Cortex of kidney (tissue), 1 donor: ENCODE measurements at places on chromosomes 16 and 17.

DNA sequence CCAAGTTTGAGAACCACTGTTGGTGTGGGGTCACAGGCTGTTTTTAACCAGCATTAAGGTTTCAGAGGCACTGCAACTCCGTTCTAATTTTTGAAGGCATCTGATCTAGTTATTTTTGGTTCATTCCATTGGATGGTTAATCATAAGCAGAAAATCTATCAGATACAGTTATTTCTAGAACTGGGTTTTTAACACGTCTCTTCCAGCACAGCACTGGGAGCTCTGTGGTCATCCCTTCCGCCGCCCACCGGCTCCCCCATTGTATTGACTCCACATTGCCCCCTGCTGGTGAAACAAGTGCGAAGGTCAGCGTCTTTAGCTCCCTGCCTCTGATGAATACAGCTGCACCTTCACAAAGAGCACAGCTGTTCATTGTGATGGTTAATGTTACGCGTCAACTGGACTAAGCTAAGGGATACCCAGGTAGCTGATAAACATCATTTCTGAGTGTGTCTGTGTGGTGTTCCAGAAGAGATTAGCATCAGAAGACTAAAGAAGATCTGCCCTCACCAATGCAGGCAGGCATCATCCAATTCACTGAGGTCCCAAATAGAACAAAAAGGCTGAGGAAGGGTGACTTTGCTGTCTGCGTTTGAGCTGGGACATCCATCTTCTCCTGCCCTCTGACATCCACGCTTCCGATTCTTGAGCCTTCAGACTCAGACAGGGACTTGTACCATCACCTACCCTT is 8.5 kb downstream of the CCL18 start:
- no peak for DNase-seq

- no peak for DNase-seq
Measured at GRCh38 chr16:85229869-85230462, 117.7 kb upstream of the CIBAR2 start.

DNA sequence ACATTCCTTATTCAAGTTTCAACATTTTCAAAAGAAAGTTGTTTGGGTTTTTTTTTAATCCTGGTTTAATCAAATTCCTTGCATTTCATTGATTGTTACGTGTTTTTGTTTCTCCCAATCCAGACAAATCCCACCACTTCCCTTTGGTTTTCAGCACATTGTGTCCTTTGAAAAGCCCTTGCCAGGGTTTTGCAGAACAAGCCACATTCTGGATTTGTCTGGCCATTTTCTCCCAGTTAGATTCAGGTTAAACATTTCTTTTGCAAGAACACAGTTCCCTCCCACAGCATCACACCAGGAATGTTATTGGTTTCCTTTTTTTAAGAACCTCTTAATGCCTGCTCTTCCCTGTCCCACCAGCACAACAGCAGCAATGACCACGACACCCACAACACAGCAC is 278.0 kb upstream of the SALL1 start:
- DNase-seq: no peak

DNA sequence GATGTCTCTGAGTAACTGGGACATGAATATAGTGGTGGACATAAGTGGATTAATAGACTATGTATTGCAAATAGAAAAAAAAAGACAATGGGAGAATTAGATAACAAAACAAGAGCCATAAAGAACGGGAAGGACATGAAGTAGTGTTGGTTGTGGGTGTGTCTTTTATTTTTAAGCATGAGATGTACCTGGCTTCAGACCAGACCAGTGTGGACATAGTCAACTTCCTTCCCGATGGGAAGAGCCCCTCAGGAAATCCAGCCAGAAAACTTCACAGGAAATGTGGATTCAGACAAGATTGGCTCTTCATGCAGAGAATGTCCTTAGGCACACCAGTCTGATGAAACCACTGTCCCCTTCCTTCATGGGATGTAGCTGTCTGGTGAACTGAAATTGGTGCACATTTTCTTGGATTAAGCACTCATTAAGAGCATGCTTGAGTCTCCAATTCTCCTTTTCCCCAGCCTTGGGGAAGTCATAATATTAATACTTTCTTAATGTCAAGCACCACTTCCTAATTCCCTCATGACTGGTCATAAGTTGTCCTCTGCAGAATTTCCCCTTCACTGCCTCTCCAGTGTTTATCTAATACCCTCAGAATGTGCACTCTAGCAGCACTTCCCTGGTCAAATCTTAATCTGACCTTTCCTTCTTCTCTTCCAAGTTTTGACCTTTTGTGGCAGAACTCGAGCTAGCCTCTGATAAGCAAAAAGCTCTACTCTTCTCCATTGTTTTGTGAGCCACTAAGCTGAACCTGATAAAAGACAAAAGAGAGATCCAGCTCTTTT is 350.6 kb upstream of the MAF start:
- DNase-seq: no peak

DNA sequence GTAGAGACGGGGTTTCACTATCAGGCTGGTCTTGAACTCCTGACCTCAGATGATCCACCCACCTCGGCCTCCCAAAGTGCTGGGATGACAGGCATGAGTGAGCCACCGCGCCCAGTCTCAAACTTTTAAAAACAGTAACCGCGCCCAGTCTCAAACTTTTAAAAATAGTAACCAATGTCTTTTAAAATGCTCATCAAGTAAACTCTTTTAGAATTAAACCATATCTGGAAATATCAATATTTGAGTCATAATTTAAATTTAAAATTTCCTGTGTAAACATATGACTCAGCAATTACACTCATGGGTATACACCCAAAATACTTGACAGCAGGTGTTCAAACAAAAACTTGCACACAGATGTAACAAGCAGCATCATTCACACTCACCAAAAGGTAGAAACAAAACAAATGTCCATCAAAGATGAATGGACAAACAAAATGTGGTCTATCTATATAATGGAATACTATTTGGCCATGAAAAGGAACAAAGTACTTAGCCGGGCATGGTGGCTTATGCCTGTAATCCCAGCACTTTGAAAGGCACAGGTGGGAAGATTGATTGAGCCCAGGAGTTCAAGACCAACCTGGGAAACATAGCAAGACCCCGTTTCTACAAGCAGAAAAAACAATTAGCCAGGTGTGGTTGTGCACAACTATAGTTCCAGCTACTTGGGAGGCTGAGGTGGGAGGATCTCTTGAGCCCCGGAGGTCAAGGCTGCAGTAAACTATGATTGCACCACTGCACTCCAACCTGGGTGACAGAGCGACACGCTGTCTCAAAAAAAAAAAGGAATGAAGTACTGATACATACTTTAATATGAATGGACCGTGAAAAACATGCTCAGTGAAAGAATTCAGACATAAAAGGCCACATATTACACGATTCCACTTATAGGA is 20.2 kb downstream of the ENPP7 start:
- no peak for DNase-seq

- DNase-seq: no peak
Measured at GRCh38 chr16:50819706-50820105, 77.8 kb downstream of the CYLD start.

GRCh38 chr17:74641224-74641957 is 17.9 kb upstream of the CD300E start:
- DNase-seq: no peak

DNA sequence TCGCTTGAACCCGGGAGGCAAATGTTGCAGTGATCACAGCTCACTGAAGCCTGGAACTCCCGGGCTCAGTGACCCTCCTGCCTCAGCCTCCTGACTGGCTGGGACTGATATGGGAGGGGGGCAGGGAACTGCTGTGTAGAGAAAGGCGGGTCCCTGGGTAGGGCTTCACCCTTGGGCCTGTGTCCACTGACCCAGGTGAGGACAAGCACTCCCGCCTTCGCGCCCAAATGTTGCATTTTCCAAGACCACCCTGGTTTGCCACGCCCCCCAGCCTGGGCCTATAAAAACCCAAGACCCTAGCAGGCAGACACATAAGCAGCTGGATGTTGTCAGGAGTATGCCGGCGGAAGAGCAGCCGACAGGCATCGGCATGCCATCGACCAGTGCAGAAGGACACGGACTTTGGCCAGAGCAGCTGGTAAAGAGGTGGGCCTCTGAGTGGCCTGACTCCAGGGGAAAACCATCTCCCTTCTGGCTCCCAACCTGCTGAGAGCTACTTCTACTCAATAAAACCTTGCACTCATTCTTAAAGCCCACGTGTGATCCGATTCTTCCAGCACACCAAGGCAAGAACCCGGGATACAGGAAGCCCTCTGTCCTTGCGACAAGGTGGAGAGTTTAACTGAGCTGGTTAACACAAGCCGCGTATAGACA is 19.1 kb downstream of the SMYD4 start:
- no peak for DNase-seq
